NCI-H1694 (cell line): ENCODE measurements at places on chromosomes 13 and 19.

GRCh38 chr13:105462098-105462497 is 1073.4 kb downstream of the EFNB2 start:
- no peak for DNase-seq

DNA sequence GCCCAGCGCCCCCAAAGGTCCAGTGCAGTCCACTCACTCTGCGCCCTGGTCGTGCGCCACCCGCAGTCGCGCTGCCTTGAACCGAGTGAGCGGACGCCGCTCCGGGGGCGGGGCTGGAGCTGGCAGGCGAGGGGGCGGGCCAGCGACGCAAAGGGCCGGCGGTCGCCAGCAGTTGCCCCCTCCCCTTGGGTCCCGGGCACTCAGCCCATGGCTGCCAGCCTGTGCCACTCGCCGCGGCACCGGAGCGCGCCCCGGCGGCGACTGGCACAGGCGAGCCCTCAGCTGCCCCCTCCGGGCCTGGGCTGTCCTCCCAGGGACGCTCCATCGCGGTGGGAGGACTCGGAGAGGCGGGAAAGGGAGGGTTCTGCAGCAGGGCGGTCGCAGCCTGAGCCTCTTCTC is at the start of gene S1PR5:
TSS of gene S1PR5 (minus strand) at position 87 of the 399 bp plus-strand sequence. CDS start 2,436 bp downstream, outside the sequence.
- no peak for DNase-seq

GRCh38 chr13:20993211-20993610 is 68.2 kb downstream of the LATS2 start:
- no peak for DNase-seq

GRCh38 chr13:37657134-37657533 is 58.6 kb upstream of the POSTN start:
- no peak for DNase-seq

- DNase-seq: no peak
These were observed 6.5 kb downstream of the IZUMO4 start for GRCh38 chr19:2103045-2103707.

DNA sequence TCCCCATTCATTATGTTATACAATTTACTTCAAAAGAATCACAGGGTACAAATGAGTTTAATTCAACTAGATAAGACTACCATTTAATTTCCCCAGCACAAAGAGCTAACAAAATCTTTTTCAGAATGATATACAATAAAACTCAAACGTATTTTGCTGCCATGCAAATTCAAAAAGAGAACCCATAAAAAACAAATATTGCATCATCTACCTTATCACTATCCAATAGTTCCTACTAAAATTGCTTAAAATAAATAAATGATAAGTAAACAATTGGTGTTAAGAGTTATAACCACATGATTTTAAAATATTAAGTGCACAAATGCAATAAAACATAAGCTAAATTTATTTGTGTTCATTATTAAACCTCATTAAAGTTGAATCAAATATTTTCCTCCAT is 919.4 kb downstream of the SLITRK5 start:
- DNase-seq: no peak

DNA sequence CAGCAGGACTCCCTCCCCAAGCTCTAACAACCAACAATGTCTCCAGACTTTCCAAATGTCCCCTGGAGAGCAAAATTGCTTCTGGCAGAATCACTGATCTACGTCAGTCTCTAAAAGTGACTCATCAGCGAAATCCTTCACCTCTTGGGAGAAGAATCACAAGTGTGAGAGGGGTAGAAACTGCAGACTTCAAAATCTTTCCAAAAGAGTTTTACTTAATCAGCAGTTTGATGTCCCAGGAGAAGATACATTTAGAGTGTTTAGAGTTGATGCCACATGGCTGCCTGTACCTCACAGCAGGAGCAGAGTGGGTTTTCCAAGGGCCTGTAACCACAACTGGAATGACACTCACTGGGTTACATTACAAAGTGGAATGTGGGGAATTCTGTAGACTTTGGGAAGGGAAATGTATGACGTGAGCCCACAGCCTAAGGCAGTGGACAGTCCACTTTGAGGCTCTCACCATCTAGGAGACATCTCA is 6.2 kb upstream of the CEACAM5 start:
- DNase-seq: no peak

GRCh38 chr19:45440259-45440638 is 16.5 kb upstream of the ERCC1 start:
- DNase-seq: no peak

- no peak for DNase-seq
These were observed 49.9 kb downstream of the MBD3L2B start for GRCh38 chr19:6971366-6971765.

DNA sequence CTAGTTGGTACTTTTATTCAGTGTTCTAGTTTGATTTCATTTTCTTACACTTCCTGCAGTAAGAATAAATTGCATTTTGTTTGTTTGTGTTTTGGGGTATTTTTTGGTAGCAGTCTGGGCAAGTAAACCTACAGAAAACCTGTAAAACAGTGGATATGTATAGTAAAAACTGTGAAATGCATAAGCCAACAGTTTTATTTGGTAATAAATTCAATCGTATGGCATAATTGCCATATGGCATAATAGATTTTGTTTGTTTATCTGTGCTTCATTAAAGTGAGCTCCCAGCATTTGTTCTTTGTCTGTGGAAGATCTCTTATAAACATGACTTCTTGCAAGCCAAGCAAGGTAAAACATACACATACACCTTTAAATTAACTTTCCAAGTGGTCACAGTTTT is 111.9 kb downstream of the PCDH9 start:
- peak; percentile 46 for DNase-seq

DNA sequence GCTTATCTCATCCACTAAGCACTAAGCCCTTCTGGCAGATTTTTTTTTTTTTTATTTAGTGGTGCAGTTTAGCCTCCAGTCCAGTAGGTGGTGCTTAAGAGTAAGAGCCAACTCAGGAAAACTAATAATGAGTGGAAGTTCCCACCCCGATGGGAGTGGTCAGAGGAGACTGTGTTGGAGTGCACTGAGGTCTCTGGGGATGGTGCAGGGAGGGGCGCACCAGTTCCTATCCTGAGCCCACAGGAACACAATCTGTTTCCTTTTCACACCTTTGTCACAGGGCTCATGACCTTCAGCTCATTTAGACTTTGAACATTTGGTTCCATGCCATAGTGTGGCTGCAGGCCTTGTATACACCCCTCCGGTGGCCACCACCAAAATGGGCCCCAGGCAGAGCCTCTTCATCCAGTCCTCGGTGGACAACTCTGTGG is 367.4 kb downstream of the SPRY2 start:
- DNase-seq: no peak

DNA sequence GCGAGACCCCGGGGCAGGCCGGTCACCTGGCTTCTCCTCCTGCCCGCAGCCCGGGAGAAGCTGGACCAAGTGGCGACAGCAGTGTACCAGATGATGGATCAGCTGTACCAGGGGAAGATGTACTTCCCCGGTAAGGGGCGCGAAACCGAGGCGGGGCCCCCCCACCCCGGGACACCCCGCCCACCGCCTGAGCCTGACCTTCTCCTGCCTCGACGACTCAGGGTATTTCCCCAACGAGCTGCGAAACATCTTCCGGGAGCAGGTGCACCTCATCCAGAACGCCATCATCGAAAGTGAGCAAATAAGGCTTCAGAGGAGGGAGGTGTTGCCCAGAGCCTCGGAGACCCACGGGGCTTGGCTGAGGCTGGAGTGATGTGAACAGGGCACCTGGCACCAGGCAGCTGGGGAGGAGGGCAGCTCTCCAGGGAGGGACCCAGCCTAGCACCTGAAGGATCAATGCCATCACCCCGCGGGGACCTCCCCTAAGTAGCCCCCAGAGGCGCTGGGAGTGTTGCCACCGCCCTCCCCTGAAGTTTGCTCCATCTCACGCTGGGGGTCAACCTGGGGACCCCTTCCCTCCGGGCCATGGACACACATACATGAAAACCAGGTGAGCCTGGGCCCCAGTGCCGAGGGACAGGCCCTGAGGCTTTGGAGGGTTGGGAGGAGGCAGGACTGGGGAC is 629 bp downstream of the IZUMO4 start:
- DNase-seq: no peak

- DNase-seq: no peak
These were observed 30.4 kb downstream of the GPC6 start for GRCh38 chr13:93256998-93257397.

DNA sequence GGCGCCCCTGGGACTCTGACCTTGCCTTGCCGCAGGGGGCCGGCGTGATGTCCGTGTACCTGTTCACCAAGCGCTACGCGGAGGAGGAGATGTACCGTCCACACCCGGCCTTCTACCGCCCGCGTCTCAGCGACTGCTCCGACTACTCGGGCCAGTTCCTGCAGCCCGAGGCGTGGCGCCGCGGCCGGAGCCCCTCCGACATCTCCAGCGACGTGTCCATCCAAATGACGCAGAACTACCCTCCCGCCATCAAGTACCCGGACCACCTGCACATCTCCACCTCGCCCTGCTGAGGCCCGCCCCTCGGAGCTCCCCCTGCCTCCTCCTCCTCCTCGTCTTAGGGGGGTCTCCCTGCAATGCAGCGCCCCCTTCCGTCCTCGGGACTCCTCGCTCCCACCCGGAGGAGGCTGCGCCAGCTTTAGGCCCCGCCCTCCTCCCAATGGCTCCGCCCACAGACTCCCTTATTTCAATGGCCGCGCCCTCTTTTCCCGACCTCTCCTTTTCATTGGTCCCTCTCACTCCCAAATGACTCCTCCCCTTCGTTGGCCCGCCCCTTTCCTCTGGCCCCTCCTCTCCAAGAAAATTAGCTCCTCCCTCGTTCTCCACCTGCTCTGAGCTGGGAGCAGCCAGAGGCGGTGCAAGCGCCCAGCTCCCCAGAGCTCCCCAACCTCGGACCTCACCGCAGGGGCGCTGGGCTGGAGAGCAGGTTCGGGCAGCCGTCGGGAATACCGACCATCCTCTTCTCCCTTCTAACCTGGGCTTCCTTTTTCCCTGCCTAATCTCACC is 20.5 kb upstream of the CACNG8 start:
- DNase-seq: no peak

DNA sequence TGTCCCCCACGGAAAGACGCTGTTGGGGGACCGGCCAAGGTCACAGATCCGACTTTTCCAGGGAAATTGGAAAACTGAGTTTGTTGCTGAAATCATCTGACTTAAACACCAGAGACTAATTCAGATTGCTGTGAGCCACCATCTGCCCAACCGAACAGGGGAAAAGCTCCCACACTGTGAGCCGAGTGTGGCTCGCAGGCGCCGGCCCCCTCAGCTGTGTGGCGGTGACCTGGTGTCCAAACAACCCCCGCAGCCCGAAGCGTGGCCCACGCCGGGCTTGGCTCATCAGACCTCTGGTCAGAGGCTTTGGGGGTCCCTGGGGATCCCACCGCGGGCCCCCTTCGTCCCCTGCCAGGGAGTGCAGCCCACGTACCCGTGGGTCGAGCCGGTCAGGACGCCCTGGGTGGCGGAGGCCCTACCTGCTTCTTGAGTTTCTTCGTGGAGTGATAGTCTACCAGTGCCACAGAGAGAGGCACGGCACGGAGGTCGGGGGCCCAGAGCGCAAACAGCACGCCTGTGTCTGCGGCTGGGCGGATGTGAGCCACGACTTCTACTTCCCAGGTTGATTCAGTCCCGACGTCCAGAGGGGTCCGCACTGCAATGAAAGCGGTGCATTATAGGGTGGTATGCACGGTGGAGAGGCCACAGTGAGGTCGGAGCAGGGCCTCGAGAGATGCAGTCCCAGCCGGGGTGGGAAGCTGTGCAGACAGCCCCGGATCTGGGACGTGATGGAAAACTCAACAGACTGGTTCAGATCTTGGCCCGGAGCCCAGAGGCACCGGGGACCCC is 40.7 kb downstream of the GAS6 start:
- no peak for DNase-seq

DNA sequence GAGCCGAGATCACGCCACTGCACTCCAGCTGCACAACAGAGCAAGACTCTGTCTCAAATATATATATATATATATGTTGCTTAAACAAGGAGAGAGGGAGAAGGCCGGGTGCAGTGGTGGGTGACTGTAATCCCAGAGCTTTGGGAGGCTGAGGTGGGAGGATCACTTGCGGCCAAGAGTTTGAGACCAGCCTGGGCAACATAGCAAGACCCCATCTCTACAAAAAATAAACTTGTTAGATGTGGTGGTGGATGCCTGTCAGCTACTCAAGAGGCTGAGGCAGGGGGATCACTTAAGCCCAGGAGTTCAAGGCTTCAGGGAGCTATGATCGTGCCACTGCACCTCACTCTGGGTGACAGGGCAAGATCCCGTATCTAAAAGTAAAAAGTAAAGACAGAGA is 5.3 kb upstream of the HSD17B14 start:
- DNase-seq: no peak

DNA sequence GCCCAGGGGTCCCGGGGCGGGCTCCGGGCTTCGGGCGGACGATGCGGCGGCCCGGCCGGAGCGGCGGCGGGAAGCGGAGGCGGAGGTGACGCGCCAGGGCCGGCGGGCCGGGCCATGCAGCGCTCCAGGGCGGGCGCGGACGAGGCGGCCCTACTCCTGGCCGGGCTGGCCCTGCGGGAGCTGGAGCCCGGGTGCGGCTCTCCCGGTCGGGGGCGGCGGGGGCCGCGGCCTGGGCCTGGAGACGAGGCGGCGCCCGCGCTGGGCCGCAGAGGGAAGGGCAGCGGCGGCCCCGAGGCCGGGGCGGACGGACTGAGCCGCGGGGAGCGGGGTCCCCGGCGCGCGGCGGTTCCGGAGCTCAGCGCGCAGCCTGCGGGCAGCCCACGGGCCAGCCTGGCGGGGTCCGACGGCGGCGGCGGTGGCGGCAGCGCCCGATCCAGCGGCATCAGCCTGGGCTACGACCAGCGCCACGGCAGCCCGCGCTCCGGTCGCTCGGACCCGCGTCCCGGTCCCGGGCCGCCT is 362 bp downstream of the WTIP start:
- no peak for DNase-seq

- no peak for DNase-seq
These were observed 17.9 kb downstream of the FBN3 start for GRCh38 chr19:8131517-8131916.

DNA sequence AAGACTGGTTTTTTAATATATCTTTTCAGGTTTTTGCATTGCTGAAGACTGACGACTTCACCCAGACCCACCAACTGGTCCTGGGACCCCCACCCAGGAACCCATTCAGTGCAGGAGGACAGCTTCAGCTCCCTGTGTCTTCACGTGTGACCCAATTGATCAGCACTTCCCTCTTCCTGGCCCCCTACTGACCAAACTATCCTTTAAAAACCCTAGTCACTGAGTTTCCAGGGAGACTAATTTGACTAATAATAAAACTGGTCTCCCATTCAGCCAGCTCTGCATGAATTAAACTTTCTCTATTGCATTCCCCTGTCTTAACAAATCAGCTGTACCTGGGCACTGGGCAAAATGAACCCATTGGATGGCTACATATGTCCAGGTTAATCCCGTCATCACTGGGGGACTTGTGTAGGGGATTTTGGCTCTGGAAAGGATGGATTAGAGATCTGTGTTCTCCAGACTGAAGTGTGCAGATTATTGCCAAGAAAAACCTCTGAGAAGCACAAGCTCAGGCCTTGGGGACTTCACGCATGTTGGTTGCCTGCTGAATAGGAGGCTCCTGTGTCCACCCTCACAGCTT is 16.3 kb upstream of the PARP4 start:
- DNase-seq: no peak

GRCh38 chr19:46202872-46203860 is 26.4 kb upstream of the IGFL1 start:
- DNase-seq: no peak
